ENCODE measurements at places on chromosomes 4 and X.

DNA sequence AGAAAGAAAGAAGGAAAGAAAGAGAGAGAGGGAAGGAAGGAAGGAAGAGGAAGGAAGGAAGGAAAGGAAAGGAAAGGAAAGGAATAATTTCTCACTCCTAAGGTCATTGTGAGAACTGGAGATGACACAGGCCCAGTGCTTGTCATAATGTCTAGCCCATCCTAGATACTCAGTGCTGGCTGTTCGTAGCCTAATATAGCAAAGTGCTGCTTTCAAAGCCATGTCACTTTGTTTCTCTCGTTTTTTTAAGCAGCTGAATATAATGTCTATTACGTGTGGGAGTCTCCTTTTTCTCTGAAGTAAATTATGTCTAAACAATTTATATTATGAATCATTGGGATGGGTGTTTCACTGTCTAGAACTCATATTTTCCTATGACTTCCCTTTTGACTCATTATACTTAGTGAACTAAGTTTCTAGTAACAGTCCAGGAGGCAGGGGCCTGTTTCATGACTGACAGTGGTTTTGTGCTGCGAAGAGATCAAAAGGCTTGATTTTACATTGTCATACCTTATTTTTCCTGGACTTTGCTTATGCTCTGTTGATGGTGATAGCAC is 327.0 kb upstream of the ZFP42 start:
- no peak for DNase-seq

GRCh38 chr4:24798036-24798610 is 2.8 kb downstream of the SOD3 start:
- DNase-seq: no peak

DNA sequence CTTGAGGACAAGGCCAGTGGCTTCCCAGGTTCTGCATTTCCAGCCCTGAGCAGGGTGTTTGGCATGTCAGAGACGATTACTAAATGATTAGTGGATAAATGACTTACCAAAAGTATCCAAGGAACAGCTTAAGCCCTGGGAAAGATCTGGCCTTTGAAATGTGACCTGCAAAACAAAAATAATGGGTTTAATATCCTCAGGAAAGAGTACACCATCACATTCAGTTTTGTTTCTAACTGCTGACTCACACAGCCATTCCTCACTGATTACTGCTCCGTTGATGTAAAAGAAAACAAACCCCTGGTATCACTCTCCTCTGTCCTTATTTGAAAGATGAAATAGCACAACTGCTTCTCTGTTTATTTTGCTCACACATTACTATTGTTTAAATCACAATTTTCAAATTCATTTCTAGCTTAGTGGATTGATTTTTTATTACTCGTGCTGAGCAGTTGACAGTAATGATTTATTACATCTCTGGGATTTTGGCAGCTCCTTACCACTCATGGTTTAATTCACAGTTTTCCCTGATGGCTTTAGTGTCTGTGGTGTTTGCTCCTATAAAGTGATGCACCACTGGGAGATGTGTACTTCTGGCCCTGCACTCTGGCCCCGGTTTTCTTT is 117.0 kb downstream of the CBLL2 start:
- DNase-seq: peak; percentile 36

- no peak for DNase-seq
Observed at GRCh38 chrX:129956765-129957164, 25.7 kb upstream of the BCORL1 start.

GRCh38 chrX:11451151-11451550 is 157.9 kb downstream of the AMELX start:
- DNase-seq: no peak

- DNase-seq: no peak
Observed at GRCh38 chr4:25843340-25844097, 19.3 kb downstream of the SEL1L3 start.

DNA sequence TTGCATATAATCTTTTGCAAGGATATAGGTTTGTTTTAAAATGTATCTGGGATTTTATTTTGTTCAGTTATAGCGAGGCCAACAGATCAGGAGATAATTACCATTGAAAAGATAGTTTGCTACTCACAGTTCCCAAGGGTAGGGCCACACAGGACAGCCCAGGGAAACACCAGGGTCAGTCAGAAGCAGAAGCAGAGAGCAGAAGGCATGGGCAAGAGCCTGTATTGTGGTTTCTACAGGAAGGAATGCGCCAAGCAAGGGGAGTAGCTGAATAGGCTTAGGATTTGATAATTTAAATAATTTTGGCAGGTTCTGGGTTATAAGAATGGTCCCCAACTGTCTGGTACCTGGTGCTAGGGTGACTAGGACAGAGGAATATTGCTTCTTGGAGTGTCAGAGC is 61.6 kb downstream of the SYNPO2 start:
- no peak for DNase-seq

DNA sequence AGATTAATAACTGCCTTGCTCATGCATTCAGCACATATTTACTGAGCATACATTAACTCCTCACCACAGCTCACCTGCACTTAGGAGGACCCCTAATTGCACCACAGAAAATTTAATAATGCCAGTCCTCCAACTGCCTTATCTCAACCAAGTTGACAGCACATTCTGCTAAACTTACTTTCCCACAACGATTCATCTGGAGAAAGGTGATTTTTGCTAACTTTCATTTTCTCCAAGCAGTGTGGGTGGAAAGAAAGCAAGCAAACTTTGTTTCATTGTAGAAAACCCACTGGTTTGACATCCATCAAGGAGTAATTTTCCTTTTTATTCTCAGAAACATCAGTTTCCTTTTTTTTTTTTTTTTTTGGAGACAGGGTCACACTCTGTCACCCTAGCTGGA is 49.1 kb downstream of the RASGEF1B start:
- no peak for DNase-seq

- DNase-seq: no peak
Observed at GRCh38 chrX:154779261-154779660, 16.6 kb downstream of the DKC1 start.

DNA sequence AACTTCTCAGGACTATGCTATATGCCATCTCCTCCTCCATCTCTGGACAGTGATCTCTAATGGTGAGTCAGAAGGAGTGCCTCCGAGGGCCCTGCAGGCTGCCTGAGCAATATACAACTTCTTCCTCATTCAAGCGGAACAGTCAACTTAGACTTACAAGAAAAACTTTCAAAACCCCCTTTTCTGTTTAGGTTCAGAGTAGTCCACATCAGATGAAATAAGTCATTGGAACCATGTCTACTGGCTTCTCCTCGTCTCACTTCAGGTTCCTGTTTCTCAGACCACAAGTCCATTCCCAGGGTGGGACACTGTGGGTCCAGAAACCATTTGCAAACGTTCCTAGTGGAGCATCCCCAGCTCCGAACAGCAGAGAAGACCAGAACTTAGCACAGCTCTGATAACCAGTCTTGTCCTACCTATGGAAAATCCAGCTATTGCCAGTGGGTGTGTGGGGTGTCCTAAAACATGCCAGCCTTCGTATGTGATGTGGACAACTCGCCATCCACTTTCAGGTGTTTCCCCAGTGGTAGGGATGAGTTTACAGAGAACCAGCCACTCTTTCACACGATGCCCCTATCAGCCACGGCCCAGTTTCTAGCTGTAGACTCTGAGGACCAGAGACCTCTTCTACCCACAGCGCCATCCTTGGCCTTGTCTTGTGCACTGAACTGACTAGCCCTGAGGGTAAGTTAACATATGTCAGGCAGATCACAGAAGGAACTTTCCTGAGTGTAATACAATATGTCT is 32.7 kb upstream of the NKRF start:
- DNase-seq: no peak

- DNase-seq: no peak
Observed at GRCh38 chr4:110480746-110481271, 4.9 kb downstream of the ENPEP start.

GRCh38 chrX:35711281-35711680 is 86.9 kb upstream of the MAGEB16 start:
- DNase-seq: no peak

GRCh38 chrX:19776753-19777152 is 110.6 kb downstream of the SH3KBP1 start:
- no peak for DNase-seq

GRCh38 chr4:880684-881405 is 51.3 kb downstream of the GAK start:
- DNase-seq: no peak

- no peak for DNase-seq
Observed at GRCh38 chrX:48753708-48754228, 7.8 kb upstream of the GLOD5 start.

- no peak for DNase-seq
Observed at GRCh38 chrX:145826466-145826865, 8.8 kb downstream of the SLITRK2 start.

DNA sequence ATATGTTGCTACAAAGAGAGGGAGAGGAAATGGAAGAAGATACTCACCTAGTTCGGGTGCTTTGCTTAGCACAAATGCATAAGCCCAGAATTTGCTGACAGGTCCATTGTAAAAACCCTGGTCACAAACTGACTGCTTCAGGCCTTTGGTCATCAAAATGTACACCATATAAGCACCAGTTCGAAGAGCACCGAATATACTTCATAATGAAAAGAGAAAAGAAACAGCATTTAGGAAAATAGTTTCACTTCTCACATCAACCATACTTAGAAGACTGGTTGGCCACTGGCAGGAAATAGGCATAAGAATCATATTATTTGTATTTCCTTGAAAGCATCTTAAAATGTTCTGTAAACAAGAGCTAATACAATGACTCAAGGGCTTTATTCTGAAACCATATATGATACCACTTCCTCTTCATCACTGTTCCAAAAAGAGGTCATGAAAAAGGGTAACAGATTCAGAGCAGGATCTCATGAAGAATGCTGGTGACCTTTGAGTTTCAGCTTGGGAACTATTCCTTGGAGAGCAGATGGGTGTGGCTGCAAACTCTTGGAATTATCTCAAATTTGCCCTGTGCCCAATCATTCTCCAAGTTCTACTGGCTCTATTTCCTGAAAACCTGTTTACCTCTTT is 138.7 kb downstream of the ELOVL6 start:
- DNase-seq: peak; percentile 10

GRCh38 chr4:59057804-59058203 is 1947.6 kb upstream of the IGFBP7 start:
- no peak for DNase-seq
